Articular chondrocyte of knee joint (primary cell): ENCODE measurements at places on chromosomes 1 and 21. TPM values are rescaled to one million over a fixed set of nuclear protein-coding genes. Genes with fewer than 3 reads are reported as not detected.

Gene AGMAT
- total RNA-seq = 1.8 and 2.1 TPM in 2 replicates

Gene OR10Z1
- total RNA-seq = not detected in 2 replicates

Gene OR14K1
- total RNA-seq = not detected in 2 replicates

Gene FCGR3B
- total RNA-seq = not detected in 2 replicates

Gene MIS18A
- total RNA-seq = 5.5 and 7.5 TPM in 2 replicates

Gene CFAP107
- total RNA-seq = not detected in 2 replicates

Gene SPATA46
- total RNA-seq = not detected in 2 replicates

Gene RAVER2
- total RNA-seq = 8.1 and 9.7 TPM in 2 replicates

Gene FMO1
- not detected in 2 replicates for total RNA-seq

Gene FAM151A
- total RNA-seq = not detected in 2 replicates

Gene CYP4X1
- total RNA-seq = 1.3 and 2.1 TPM in 2 replicates

Gene OR2AK2
- not detected in 2 replicates for total RNA-seq

Gene FHAD1
- total RNA-seq = 0.11 and 0.52 TPM in 2 replicates

Gene HES4
- total RNA-seq = 0.91 and 4.0 TPM in 2 replicates

Gene SH3BP5L
- 25.5 and 26.4 TPM in 2 replicates for total RNA-seq

Gene NEGR1
- total RNA-seq = 83.2 and 84.0 TPM in 2 replicates

Gene FAM177B
- total RNA-seq = not detected in 2 replicates
